ENCODE measurements at places on chromosomes 1 and 21.

DNA sequence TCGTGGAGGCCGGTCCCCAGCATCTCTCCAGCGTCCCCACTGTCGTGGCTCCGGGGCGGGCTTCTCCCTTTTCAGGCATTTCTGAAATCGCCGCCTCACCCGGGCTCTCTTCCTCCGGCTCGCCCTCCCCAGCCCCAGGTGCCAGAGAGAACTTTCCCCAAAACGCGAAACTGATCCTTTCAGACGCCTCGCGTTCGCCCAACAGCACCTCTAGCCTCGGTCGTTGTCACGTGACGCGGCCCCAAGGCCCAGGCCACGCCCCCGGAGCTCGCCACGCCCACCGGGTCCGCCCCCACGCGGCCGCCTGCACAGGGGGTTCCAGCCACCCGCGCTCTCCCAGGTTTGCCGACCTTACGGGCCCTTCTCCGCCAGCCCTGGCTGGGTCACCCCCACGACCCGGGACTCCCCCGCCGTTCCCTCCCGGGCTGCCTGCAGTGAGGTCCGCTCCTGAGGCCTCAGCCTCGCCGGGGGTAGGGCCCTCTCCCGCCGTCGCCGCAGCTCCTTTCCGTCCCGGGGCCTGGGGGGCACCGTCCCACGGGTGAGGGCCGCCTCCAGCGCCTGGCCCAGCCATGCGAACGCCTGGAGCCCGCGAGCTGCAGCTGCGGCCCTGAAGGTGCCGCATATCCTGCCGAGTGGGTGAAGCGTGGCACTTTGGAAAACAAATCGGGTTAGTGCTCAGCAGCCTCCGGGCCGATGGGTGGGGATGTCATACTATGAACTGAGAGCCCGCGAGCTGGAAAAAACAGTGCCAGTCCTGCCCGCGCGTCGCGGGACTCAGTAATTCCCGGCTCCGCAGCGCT, 21.0 kb downstream of the H3-3A start:
- no peak for DNase-seq

GRCh38 chr1:113904293-113904673, 316 bp downstream of the AP4B1 start:
- DNase-seq: no peak

GRCh38 chr1:182185842-182186756, 124.6 kb upstream of the ZNF648 start:
- peak; percentile 94 for DNase-seq

- no peak for DNase-seq
Measured at GRCh38 chr1:2290171-2290578, 62.1 kb downstream of the SKI start.

GRCh38 chr1:216888731-216889130, 165.5 kb upstream of the ESRRG start:
- no peak for DNase-seq

GRCh38 chr1:63042278-63042677, 258.3 kb downstream of the ATG4C start:
- DNase-seq: no peak

DNA sequence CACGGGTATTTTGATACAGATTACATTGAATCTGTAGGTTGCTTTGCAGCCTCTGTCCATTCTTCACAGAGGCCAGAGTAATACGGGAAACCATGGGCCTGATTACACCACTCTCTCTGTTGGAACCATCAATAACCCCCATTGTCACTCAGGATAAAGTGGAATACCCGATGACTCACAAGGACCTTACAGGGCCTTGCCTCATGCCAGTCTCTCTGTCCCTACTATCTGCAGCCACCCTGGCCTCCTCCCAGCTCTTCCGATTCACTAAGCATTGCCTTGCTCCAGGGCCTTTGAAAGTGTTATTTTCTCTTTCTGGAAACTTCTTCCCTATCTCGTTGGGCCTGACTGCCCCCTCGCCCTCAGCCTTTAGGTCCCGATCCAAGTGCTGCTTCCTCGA, 61.7 kb downstream of the HMGB4 start:
- DNase-seq: no peak

GRCh38 chr1:155884982-155885381, 25.6 kb downstream of the SYT11 start:
- no peak for DNase-seq

GRCh38 chr1:30039354-30040080, 683.9 kb downstream of the MATN1 start:
- no peak for DNase-seq

DNA sequence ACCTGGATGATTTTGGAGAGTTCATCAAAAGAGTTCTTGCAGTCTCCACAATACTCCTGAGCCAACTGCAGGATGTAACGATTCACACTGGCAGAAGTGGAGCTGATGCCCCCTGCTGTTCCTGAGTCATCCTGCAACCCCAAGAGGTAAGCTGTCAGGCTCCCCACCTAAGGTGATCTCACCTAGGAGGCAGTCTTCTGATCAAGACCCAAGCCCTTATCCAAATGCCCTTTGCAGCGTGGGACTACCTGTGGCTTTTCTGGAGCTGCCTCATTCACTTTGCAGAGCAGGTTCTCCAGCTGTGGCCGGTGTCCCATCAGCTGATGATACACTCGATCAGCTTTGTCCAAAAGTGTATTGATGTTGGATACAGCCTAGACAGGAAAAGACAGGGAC, 96.4 kb downstream of the UBR4 start:
- DNase-seq: no peak

- DNase-seq: no peak
Measured at GRCh38 chr1:61844006-61844405, 101.7 kb downstream of the PATJ start.

DNA sequence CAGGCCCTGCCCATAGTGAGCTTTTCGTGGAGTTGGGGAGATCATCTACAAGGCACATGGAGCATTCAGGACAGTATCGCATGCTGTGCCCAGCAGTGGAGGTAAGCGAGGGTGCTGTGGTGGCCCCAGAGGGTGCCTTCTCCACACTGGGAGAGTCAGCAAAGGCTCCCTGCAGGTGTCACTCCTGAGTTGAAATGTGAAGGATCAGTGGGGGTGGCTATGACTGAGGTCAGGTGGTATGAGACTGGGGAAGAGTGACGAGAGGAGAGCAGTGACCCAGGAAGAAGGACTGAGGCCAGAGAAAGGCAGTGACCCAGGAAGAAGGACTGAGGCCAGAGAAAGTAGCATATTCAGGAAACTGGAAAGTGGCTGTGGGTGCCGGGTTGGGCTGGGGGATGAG, 53.0 kb downstream of the SPAG17 start:
- no peak for DNase-seq

GRCh38 chr1:20834780-20835179, 47.7 kb upstream of the HP1BP3 start:
- DNase-seq: no peak

DNA sequence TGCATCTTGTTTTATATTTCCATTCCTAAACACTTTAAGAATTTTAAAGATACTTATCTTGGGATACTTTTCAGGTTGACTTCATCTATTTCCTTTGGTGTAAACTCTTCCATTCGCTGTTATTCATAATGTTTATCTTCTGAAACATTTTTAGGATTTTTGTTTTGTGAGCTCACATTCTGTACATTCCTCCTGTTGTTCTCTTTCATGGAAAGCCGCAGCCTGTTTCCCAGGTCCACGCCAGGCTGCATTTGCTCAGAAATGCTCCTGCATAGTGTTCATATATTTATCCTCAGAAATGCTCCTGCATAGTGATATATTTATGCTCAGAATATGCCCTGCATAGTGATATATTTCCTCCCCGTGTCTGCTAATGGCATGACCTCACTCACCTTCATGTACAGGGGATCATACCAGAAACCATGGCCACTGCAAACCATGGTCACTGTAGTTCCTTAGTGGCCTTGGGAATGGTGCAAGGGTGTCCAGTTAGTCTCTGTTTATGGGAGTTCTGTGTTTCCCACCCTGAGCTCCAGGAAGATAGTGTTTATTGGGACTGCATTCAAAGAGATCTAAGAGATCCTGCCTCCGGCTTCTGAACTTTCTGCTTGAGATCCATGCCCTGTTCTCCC, 153.9 kb upstream of the GREM2 start:
- DNase-seq: peak; percentile 31

DNA sequence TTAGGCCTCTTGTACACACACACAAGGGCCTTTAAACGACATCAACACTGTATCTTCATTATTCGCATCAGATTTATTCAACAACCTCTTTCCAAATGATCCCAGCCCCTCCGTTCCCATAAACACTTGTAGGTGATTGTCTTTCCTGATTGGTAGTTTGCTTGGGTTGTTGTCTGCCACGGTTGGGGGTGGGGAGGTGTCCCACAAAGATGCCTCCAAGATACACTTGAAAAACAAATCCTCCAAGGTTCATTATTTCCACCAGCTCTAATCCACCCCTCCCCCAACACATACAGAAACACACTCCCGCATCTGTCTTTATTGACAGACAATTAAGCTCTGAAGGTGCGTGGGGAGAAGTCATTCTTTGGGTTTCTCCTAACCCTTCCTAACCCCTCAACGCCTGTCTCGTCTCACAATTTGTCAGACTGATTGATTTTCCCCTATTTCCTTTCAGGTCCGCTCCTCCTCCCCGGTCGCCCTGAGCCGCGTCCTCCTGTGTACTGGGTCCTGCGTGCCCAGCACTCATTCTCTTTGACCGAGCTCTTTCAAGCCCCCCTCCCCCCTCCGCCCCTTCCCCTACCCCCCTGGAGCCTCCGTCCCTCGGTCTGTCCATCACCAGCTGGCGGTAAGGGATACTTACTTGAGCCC, 1.4 kb downstream of the WDR26 start:
- DNase-seq: no peak

DNA sequence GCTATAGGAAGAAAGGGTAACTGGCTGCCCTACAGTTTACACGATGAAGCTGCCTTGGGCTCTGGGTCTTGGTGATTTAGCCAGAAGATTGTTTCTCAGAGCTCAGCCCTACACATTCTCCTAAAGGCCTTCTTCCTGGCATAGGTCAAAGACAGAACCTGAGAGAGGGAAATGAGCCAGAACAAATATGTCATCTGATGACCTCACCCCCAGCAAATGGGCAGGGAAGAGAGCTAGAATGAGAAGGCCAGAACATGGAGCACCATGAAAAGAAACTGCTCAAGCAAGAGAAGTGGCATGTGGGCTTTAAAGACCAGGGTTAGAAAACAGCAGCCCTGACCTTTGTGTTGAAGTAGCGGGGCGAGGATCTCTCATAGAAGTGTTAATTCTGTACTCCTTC, 5.5 kb upstream of the ILDR2 start:
- DNase-seq: no peak

DNA sequence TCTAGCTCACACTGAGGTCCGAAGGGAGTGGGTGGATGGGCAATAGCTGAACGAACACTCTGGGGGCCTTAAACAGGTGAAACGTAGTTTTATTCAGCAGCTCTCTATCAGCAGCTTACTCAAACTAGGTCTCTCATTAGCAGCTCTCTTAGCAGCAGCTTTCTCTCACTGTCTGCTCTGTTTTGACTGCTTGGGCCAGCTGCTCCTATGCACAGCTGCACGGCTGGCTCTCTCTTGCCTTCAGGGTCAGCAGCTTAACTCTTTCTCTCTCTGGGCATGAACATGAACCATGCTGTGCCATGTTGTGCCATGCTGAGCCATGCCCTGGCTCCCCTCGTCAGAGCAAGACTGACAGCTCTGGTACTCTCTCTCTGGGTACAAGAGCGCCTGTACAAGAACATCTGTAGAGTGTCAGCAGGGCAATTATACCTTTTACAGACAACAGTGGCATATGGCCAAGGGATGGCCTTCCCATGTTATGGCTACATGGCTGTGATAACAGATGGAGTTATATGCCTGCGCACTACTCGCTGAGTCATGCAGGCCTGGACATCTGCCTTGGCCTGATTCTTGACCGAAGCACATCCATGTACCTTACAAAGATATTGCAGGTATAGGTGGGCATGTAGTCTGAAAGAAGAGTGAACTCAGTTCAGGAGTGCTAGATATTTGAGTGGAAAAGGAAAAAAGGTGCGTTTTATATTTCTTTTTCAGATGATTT, 152.4 kb downstream of the LEPR start:
- DNase-seq: no peak

GRCh38 chr1:211938561-211938997, 96.8 kb downstream of the INTS7 start:
- DNase-seq: no peak

GRCh38 chr1:32491386-32491785, 26.5 kb downstream of the ZBTB8B start:
- DNase-seq: no peak

GRCh38 chr1:232786845-232787455, 18.3 kb upstream of the MAP10 start:
- DNase-seq: no peak

GRCh38 chr1:213122514-213122929, 71.5 kb downstream of the RPS6KC1 start:
- DNase-seq: no peak

GRCh38 chr1:12573015-12573825, 44.8 kb downstream of the DHRS3 start:
- DNase-seq: no peak

GRCh38 chr1:159979257-159979656, 25.2 kb upstream of the SLAMF9 start:
- no peak for DNase-seq

- no peak for DNase-seq
Measured at GRCh38 chr21:31915566-31915965, 42.7 kb downstream of the HUNK start.

- DNase-seq: no peak
Measured at GRCh38 chr1:19439464-19440171, 45.7 kb downstream of the CAPZB start.

DNA sequence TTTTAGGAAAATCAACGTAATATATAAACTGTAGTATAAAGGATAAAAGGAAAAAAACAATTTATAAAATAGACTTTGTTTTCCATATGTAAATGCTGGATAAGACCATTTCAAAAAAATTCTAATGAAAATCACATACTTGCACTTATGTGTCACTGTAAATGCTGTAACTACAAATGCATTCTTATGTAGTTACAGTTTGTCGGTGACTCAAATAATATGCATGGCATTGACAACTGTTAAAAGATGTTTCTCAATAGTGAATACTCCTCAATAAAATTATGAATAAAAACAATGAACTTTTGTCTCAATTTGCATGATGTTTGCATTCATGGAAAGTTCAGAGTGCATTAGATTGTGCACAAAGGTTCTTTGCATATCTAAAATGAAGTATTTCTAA, 614.0 kb upstream of the CHRM3 start:
- DNase-seq: peak; percentile 67

DNA sequence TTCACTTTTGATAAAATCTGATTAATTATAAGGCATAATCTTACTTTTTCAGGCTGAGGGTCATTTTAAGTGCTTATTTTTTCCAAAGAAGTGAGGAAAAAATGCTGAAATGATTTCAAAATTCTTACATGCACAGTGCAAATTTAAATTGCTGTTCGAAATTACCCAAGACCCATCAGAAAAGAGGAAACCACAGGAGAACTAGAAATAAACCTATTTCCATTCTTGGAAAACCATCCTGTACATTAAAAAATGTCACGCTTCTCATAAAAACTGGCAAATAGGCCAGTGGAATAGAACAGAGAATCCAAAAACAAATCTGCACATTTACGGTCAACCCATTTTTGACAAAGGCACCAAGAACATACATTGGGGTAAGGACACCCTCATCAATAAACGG, 414.9 kb downstream of the SMYD3 start:
- DNase-seq: no peak

GRCh38 chr1:21042929-21043605, 133.6 kb downstream of the EIF4G3 start:
- DNase-seq: no peak
